Stimulated activated CD8-positive, alpha-beta memory T cell treated with anti-CD3 and anti-CD28 coated beads, Interleukin-4, amount 100 ng/mL, for 48 hours (primary cell): ENCODE measurements at places on chromosomes 2 and 18.

- no peak for DNase-seq
Measured at GRCh38 chr2:229378386-229378785, 107.3 kb upstream of the PID1 start.

GRCh38 chr2:143891879-143892308, 628.0 kb downstream of the ZEB2 start:
- no peak for DNase-seq

DNA sequence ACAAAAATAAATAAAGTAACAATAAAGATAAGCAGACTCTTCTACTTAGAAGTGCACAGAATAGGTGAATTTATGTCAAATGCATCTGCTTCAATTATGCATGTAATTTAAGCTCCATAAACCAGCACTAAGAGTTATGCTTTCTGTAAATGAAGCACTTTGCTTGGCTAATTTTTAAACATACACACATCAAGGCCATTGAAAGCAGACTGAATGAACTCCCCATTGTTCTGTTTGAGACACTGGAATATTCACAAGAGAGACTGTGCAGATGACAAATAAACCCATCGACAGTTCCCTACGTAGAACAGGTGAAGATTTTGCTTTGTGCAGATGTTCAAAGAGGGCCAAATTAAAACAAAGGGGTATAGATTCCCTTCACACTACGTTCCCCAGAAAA, 133.4 kb downstream of the PID1 start:
- DNase-seq = no peak

GRCh38 chr2:37342591-37343220, 1.7 kb upstream of the QPCT start:
- DNase-seq = no peak
